ENCODE measurements at places on chromosomes 13 and 19.

GRCh38 chr13:52366291-52366690 lies 39.7 kb downstream of the THSD1 start:
- DNase-seq, result no peak

GRCh38 chr13:111937777-111938311 lies 129.1 kb upstream of the SOX1 start:
- DNase-seq, result no peak

- DNase-seq, result no peak
These were observed 146.0 kb downstream of the NDFIP2 start for GRCh38 chr13:79626924-79627323.

GRCh38 chr13:98940325-98941001 lies 37.4 kb downstream of the DOCK9 start:
- DNase-seq, result no peak

- DNase-seq, result no peak
These were observed 76.6 kb downstream of the SLC15A1 start for GRCh38 chr13:98675837-98676236.

GRCh38 chr13:35179494-35179893 lies 237.4 kb downstream of the NBEA start:
- DNase-seq, result no peak
